ENCODE measurements at places on chromosomes 6 and 20.

GRCh38 chr6:41344876-41345275, 9.5 kb downstream of the NCR2 start:
- DNase-seq, result no peak

- peak; percentile 85 for DNase-seq
These were observed 267.4 kb upstream of the CDH4 start for GRCh38 chr20:60984666-60985065.

- peak; percentile 83 for DNase-seq
These were observed at the start of gene JAG1 for GRCh38 chr20:10673842-10674683. TSS of gene JAG1 (minus strand) at chr20:10673999. CDS start at chr20:10673530, 469 bp downstream.

DNA sequence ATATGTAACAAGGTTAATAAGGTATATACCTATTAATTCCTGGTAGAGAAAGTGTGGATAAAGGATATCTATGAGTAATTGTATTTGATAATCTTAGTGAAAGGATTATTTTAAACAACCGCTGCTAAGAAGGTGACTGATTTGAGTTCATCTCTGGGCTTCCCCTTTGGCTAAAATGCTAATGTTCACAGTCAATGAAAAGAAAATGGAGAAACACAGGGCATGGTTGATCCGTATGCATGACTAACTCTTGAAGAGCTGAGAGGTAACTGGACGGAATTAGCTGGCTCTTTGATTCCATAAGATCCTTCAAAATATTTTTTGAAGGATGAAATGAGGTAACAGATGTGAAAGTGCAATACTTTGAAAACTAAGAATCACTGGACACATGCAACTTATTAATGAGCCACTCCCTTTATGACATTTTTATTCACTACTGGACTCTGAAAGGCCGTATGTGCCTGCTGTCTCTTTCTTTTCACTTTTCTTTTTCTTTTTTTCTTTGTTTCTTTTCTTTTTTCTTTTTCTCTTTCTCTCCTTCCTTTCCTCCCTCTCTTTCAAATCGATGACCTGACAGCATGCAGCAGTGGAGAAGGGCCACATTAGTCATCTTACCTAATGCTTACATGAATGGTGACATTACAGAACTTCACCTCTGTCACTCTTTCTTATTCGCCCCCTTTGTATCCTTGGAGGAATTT, 464.6 kb downstream of the CDKAL1 start:
- no peak for DNase-seq

DNA sequence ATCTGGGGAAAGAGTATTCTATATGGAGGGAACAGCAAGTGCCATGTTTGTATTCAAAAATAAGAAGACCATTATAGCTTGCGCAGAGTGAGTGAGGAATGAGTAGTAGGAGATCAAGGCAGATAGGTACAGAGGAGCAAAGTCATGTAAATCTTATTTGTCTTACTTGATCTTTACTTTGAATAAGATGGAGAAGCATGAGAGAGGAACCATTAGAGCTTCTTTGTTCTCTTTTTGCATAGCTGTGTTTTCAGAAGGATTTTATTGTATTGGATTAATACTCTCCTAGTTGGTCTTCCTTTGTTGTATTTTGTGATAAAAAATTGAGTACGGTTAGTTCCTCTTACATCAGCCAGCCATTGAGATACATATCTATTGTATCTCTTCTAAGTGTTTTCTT, 88.4 kb downstream of the SCAF8 start:
- DNase-seq, result no peak

Measured in NCI-H1417 treated with DMSO at 0.1 percent for 48 hours (cell line).